ENCODE measurements at places on chromosomes 16 and 17.

- DNase-seq, result no peak
These were observed 61.8 kb upstream of the ENDOV start for GRCh38 chr17:80352991-80353665.

DNA sequence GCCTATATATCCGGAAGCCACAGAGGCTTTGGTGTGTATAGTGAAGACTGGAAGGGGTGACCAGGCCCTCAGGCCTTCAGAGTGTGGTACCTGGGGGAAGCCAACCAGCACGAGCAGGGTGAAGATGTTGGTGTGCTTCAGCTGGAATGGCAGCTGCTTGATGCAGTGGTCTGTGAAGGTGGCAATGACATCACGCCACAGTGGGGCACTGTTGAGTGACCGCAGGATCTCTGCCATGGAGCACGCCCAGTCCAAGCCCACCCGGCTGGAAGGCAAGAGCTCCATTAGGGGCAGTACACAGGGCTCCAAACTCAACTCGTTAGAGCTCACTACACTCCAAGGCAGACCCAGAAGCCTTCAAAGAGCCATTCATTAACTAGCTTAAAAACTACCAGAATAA lies 68.5 kb upstream of the ATP2A3 start:
- DNase-seq, result no peak

DNA sequence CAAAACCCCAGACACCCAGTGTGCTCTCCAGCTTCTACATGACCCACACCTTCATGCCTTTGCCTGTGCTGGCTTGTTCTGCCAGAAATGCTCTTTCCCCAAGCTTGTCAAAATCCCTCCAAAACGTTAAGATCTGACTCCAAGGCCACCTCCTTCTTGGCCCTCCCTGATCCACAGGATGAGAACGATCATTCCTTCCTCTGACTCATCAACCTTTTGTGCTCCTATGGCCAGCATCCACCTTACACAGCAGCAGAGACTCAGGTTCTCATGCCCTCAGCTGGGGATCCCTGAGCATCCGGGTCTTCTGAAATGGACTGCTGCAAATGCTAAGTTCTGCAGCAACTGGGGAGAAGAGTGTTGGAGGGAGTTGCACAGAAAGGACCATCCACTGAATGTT lies 2.9 kb downstream of the ZBTB4 start:
- no peak for DNase-seq

GRCh38 chr17:12619459-12620199 lies 46.1 kb upstream of the MYOCD start:
- DNase-seq, result no peak

DNA sequence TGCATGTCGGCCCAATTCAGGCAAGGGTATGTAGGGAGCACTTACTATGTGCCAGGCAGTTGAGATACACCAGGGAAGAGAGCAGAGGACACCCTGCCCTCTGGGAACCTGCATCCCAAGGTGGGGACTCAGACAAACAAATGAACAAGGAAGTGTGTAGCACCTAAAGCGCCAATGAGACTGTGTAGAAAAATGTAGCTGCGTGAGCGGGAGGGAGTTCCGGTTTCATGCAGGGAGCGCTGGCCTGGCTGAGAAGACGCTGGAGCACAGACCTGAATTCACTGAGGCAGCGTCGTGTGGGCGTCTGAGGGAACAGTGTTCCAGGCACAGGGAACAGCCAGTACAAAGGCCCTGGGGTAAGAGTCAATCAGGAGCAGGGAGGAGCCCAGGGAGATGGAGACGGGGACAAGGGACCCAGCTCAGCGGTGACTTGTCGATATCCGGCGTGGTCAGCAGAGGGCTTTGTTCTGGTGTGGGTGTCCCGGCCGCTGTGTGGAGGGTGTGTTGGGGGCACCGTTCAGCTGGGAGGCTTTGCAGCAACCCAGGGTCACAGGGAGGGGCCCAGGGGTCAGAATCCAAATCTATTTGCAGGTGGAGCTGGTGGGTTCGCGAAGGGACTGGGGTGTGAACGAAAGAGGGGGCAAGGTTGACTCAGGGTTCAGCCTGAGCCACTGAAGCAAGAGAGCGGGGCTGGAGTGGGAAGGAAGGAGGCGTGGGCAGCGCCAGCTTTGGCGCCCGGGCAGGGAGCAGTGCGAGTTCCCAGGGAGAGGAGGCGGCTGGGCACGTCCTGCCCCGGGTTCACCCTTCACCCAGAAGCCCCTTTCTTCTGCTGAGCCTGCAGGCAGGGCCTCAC lies 17.8 kb upstream of the OSGIN1 start:
- no peak for DNase-seq

DNA sequence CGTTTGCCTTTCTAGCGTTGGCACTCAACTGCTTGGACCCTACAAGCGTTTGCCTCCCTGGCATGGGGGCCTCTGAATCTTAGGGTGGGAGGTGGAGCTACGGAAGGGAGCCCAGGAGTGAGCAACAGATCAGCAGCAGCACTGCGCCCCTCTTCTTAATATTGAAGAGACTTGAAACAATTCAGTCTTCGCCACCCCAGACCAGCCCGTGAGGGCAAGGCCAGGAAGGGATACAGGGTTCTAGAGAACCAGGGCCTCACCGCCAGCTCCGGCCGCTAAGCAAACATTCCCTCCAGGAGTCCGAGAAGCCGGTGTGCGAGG lies 1.5 kb upstream of the GPRC5C start:
- no peak for DNase-seq

- DNase-seq, result no peak
These were observed 180.6 kb downstream of the COPRS start for GRCh38 chr17:31678431-31678830.

GRCh38 chr16:14043278-14043677 lies 27.8 kb upstream of the MRTFB start:
- DNase-seq, result no peak

All from AG04450 (cell line).